Renal pelvis (tissue), 12 donors: ENCODE measurements at places on chromosomes 7 and 10. TPM values are rescaled to one million over a fixed set of nuclear protein-coding genes. Genes with fewer than 3 reads are reported as not detected.

GRCh38 chr10:57141708-57142107 lies 780.6 kb upstream of the ZWINT start:
- no peak for DNase-seq

- DNase-seq: no peak
Measured at GRCh38 chr7:106620676-106621075, 40.3 kb downstream of the CCDC71L start.

DNA sequence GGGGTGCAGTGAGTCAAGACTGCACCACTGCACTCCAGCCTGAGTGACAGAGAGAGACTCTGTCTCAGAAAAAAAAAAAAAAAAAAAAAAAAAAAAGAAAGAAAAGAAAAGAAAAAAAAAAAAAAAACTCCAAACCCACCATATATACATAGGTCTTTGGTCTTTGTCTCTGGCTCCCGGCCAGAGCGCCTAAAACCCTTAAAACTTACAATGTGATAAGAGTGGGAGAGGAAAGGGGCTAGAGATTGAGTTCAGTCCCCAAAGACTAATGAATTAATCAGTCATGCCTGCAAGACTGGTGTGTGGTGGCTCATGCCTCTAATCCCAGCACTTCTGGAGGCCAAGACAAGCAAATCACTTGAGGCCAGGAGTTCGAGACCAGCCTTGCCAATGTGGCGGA lies 6.8 kb upstream of the NFE2L3 start:
- DNase-seq: no peak

Gene ZC3HAV1L
- polyA plus RNA-seq: 17.3 TPM

DNA sequence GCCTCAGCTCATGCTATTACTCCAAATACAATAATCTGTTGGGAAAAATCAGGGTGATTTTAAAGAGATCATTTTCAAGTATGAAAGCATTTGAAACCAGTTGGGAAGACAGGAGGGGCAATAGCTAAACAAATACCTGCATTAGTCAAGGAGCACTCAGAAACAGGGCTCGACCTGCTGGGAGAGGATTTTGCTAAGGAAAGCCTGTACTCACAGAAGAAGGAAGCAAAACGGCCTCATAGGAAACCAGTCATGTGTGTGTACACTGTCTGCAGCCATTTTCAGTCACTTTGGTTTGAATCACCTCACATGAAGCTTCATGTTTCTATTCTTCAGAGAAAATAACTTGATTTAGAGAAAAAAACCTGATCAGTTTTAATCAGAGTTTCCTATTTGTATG lies 38.6 kb downstream of the FZD1 start:
- no peak for DNase-seq

DNA sequence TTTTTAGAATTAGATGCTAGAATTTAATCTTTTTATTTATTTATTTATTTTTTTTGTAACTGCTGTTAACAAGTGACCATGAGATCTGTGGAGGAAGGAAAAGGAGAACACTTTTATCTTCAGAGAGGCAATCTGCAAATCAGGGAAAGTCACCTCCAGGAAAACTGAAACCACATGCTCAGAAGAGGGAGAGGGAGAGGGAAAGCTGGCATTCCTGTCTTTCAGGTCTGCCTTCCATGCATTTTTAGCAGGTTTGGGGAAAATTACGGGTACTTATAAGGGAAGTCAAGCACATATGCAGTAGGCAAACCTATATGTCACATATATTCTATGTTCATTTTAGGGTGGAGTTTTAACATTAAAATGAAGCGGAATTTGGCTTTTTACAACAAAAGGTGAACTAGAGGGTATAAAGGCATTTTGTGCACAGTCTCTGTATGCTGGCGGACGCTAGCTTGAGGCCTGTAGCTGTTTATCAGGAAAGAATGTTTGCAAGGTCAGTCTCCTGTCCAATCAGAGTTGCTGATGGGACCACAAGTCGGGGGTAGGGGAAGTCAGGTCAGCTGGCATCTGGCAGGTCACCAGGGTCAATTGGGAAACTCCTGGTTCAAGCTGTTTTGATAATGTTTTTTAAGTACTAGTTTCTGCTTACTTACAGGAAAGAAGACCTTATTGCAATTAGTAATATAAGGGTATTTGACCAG lies 333.5 kb downstream of the GPR158 start:
- DNase-seq: no peak

Gene CFTR
- 11.2 TPM for polyA plus RNA-seq

DNA sequence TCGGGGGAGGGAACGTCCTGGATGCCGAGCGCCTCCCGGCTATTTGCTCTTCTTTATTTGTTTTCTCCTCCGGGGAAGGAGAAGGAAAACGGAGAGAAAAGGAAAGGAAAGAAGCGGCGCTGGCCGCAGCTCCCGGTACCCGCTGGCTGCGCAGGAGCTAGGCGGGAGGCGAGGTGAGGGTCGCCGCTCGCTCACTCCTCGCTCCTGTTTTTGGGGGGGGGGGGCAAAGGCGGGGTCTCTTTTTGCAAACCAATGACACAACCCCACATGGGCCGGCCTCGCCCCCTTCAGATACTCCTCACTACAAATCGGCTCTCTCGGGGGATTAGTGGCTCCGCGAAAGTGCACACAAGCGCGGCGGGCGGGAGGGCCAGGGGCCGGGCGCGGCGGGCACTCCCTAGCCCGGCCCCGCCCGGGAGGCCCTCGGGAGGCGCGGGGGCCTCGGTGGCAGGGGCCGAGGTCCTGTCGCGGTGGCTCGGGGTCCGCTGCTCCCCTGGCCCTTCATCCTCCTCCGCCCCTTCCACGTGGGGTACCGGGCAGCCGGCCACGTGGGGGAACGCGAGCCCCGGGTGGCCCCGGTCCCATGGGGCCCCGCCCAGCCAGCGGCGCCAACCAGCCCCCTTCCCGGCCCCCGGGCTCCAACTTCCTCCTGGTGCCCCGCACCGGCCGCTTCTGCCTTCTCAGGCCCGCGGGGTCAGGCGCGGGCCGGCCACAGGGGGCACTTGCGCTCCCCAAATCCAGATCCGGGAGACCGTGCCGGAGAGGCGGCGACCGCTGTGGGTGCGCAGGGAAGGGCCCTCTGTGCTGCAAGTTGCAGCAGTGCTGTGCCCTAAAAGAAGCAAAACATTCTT lies 718 bp upstream of the CTBP2 start:
- DNase-seq: peak; percentile 90

Gene HMX2
- polyA plus RNA-seq: 1.6 TPM

Gene SPDYE9
- polyA plus RNA-seq: 1.3 TPM

GRCh38 chr10:47063858-47064257 lies 152.6 kb downstream of the PTPN20 start:
- DNase-seq: no peak

Gene ZNF786
- 8.6 TPM for polyA plus RNA-seq

Gene GJD4
- polyA plus RNA-seq: 0.09 TPM

Gene SH2B2
- polyA plus RNA-seq: 3.7 TPM
